ENCODE measurements at places on chromosomes 1 and 21. TPM values are rescaled to one million over a fixed set of nuclear protein-coding genes. Genes with fewer than 3 reads are reported as not detected.

Gene CDK18
- total RNA-seq, result 71.9 TPM

GRCh38 chr1:28296401-28297261 lies 32.2 kb upstream of the MED18 start:
- H3K4me1 ChIP-seq, result peaks cover 20% of the 10 kb centered on the region
- H3K36me3 ChIP-seq, result no peaks in the 10 kb centered on the region
- H3K27me3 ChIP-seq, result no peaks in the 10 kb centered on the region

DNA sequence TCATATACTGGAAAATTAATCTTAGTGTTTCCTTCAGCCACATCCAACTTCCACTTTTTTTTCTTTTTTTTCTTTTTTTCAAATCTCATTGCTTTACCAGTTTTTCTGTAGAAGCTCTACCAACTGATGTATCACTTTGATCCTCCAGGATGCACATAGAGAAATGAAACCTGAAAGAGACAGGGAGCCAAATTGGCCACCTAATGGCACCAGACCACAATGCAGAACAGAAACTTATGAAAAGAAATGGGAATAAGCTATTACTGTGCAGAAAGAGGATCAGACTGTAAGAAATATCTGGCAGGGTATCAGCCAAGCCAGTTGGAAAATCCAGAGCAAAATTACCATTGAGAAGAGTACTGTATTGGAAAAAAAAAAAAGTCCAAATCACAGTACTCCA lies 1514.2 kb downstream of the MRPL39 start:
- H3K27me3 ChIP-seq, result peaks cover 3% of the 10 kb centered on the region
- peaks cover 41% of the 10 kb centered on the region for H3K36me3 ChIP-seq
- H3K4me1 ChIP-seq, result no peaks in the 10 kb centered on the region
- H3K27ac ChIP-seq, result no peak overlapping the region
- DNase-seq, result no peak

Gene RPS27
- 2,292 TPM for total RNA-seq
